ENCODE measurements at places on chromosomes 16 and 17.

GRCh38 chr17:17860766-17861107, 24.0 kb upstream of the SREBF1 start:
- no peak overlapping the region for H3K27ac ChIP-seq
- no peaks in the 10 kb centered on the region for H3K27me3 ChIP-seq
- H3K4me1 ChIP-seq, result no peaks in the 10 kb centered on the region
- H3K4me3 ChIP-seq, result no peak overlapping the region
- peaks cover 30% of the 10 kb centered on the region for H3K36me3 ChIP-seq
- ATAC-seq, result no peak

GRCh38 chr17:75036643-75037268, 10.0 kb downstream of the ATP5PD start:
- peak; percentile 48 for ATAC-seq
- peaks cover 51% of the 10 kb centered on the region for H3K4me1 ChIP-seq
- no peaks in the 10 kb centered on the region for H3K36me3 ChIP-seq

DNA sequence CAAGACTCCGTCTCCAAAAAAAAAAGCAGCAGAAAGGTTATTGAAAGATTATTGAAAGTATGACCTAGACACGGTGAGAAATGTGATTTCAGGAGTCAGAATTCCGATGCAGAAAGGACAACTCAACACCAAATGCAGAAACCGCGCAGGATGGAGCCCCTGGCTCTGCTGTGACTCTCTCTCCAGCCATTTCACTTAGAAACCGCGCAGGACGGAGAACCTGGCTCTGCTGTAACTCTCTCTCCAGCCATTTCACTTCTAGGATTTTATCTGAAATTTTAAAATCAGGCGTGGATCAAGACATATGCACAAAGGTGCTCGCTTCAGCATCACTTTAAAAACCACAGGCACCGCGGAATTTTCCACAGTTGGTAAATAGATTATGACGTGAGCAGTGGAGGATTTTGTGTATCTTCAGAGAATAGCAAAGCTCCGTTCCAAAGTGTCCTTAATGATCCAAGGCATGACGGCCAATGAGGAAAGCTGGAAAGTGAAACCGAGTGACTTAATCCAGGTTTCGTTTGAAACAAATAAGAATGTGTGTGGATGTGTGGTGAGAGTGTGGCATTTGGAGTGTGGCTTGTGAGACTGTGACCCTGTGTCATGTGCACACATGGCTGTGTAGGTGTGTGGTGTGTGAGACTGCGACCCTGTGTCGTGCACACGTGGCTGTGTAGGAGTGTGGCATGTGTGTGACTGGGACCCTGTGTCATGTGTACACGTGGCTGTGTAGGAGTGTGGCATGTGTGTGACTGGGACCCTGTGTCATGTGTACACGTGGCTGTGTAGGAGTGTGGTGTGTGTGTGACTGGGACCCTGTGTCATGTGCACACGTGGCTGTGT, 9.5 kb downstream of the UTS2R start:
- H3K36me3 ChIP-seq, result no peaks in the 10 kb centered on the region
- no peak overlapping the region for H3K4me3 ChIP-seq
- peaks cover 15% of the 10 kb centered on the region for H3K4me1 ChIP-seq
- H3K27me3 ChIP-seq, result peaks cover 90% of the 10 kb centered on the region
- peak; percentile 33 for ATAC-seq

DNA sequence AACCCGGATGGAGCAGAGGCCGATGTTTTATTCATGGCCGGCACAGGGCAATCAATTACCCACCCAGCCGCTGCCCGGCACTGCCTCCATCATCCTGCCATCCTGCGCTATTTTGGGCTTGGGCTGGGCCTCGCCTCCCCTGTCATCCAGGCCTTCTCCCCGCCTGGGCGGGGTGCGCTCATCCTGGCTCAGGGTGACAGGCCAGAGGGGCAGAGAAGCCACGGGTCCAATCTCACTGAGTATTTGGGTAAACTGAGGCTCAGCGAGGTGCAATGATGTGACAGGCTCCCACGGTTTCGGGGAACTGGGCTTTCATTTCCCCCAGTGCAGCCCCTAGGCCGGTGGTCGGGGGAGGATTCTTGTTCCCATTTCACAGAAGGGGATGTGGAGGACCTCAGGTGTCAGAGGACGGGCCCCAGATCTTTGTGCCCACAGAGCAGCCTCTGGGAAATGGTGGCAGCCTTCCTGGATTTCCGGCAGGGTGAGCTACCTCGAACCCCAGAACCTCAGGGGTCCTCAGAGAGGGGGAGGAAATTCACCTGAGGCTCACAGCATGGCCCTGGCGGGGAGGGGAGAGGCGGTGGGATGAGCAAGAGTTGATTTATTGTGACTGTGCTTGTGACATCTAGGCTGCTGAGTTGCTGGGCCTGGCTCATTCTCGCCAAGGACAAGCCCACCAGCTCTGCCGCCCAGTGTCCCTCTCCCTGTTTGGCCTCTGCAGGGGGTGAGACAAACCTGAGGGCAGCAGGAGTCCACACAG, 23.8 kb upstream of the KCNJ12 start:
- no peaks in the 10 kb centered on the region for H3K4me1 ChIP-seq
- no peak overlapping the region for H3K4me3 ChIP-seq
- no peak for ATAC-seq
- no peaks in the 10 kb centered on the region for H3K36me3 ChIP-seq
- H3K27me3 ChIP-seq, result no peaks in the 10 kb centered on the region

DNA sequence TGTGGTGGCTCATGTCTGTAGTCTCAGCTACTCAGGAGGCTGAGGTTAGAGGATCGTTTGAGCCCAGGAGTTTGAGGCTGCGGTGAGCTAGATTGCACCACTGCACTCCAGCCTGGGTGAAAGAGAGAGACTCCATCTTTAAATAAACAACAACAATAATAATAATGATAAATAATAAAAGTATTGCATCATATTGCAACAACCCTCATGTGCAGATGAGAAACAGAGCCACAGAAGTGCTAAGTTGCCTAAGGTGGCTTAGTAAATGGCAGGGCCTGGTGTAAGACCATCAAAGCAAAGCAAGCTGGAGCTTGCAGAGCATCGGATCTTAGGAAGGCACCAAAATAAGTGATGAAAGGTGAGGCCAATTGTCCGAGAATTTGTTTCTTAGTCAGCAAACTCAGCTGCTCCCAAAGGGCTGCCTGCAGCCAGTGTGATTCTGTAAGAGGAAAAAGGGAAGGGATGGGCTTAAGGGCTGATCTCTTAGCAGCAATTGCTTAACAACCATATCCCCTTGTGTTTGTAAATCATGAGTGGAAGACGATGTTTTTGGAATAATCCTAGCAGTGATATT, 45.3 kb upstream of the HS3ST3A1 start:
- no peak for ATAC-seq
- no peaks in the 10 kb centered on the region for H3K27me3 ChIP-seq
- H3K4me3 ChIP-seq, result no peak overlapping the region
- no peak overlapping the region for H3K27ac ChIP-seq
- no peaks in the 10 kb centered on the region for H3K36me3 ChIP-seq

DNA sequence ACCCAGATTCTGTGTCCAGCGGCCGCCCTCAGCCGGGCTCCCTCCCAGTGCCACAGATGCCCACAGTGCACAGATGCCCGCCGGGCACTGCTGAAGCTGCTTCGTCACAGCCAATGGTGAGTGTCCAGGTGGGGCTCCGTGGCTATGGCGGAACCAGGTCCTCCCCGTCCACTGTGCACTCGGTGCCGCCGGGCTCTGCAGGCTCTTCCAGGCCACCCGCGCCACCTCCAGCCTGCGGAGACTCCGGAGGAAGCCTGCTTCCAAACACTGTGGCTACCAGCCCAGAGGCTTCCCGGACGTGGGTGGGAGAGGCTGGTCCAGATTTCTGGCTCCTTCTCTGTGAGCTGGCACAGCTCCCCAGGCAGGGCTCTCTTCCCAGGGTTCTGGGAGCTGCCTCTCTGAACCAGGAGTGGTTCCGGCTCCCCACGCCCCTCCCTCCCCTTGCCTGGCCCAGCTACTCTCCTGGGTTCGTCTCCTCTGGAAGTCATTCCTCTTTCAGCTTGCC, 2.8 kb upstream of the PYCR1 start:
- peaks cover 10% of the 10 kb centered on the region for H3K4me1 ChIP-seq
- H3K27me3 ChIP-seq, result peaks cover 57% of the 10 kb centered on the region
- no peak overlapping the region for H3K4me3 ChIP-seq

- ATAC-seq, result no peak
- no peaks in the 10 kb centered on the region for H3K36me3 ChIP-seq
- H3K27ac ChIP-seq, result no peak overlapping the region
- H3K4me1 ChIP-seq, result no peaks in the 10 kb centered on the region
Measured at GRCh38 chr16:88347656-88348376, 34.9 kb upstream of the ZNF469 start.

DNA sequence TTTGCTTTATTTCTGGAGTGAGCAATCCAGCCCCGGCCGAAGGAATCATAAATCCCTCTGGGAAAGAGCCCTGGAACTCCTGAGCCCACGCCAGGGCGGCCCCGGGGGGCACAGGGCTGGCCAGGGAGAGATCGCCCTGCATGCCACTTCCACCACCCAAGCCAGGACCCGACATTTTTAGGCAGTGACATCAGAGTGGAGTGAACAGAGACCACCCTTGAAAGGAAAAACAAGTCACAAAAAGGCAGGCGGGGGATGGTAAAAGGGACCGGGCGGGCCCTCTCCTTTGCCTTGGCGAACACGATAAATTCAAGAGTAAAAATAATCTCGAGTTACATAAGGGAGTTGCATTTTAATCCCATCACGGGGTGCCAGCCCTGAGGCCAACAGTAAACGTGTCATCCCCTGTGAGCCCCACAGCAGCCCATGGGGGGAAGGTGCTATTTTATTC, 284.1 kb downstream of the C16orf95 start:
- no peaks in the 10 kb centered on the region for H3K4me1 ChIP-seq
- H3K27me3 ChIP-seq, result peaks cover 46% of the 10 kb centered on the region
- no peak overlapping the region for H3K27ac ChIP-seq
- no peaks in the 10 kb centered on the region for H3K36me3 ChIP-seq
- H3K4me3 ChIP-seq, result no peak overlapping the region

- H3K36me3 ChIP-seq, result no peaks in the 10 kb centered on the region
- H3K27me3 ChIP-seq, result no peaks in the 10 kb centered on the region
- H3K4me3 ChIP-seq, result peak overlapping the region; percentile 49
- peaks cover 59% of the 10 kb centered on the region for H3K4me1 ChIP-seq
- peak; percentile 4 for ATAC-seq
Measured at GRCh38 chr17:78359321-78359996, 418 bp downstream of the SOCS3 start.

DNA sequence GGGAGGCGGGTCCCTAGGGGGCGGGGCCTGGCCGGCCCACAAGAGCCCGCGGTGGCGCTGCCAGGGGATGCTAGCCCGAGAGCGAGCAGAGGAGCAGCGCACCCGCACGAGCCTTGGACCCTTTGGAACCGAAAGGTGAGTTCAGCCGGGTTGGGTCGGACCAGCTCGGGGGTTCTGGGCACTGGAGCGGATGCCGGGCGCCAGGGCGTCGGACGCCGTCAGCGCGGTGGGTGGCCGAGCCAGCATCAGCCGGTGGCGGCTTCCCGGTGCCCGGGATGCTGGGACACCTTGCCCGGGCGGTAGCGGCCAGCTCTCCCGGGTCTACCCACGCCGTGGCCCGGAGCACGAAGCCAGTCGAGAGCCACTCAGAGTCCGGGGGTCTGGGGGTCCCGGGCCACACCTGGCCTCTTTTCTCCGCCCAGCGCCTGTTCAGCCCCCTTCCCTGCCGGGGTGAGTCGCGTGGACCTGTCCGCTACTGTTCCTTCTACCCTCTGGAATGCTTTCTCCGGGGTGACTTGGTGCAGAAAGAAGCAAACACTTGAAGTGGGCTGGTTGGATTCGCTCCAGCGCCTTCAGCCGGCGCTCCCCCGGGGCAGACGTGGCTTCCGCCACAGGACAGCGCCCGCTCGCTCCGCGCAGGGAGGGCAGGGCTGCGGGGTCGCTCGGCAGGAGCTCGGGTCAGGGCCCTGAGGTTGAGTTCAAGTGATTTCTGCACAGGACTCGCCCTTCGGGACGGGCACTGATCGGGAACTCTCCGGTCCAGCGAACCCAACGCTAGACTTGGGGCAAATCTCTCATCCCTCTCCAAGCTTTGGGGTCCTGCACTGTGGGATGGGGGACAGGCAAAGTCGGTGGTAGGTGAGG, at the start of gene SCNN1G:
SCNN1G (plus strand) TSS at position 67 of the 864 bp plus-strand sequence. CDS start 3,527 bp downstream, outside the sequence.
- H3K27me3 ChIP-seq, result peaks cover 74% of the 10 kb centered on the region
- H3K27ac ChIP-seq, result no peak within 1 kb of the TSS
- no peaks in the 10 kb centered on the region for H3K36me3 ChIP-seq
- peak within 1 kb of the TSS; percentile 55 for H3K4me3 ChIP-seq
- peaks cover 13% of the 10 kb centered on the region for H3K4me1 ChIP-seq

Measured in gastroesophageal sphincter (tissue), 4 donors.